ENCODE measurements at places on chromosomes 2 and 18.

DNA sequence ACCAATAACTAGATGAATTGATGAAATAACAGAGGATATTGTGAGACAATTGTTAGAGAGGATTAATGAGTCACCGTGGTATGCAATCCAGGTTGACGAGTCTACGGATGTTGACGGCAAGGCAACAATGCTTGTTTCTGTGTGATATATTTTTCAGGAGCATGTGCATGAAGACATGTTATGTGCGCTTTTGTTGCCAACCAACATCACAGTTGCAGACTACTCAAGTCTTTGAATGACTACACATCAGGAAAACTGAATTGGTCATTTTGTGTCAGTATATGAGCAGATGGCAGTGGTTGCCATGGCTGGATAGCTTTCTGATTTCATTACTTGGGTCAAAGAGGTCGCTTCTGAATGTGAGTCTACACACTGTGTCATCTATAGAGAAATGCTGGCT is 96.8 kb upstream of the CRACDL start:
- no peak for DNase-seq

GRCh38 chr2:68715353-68716041 is 19.1 kb upstream of the ARHGAP25 start:
- peak; percentile 27 for DNase-seq

DNA sequence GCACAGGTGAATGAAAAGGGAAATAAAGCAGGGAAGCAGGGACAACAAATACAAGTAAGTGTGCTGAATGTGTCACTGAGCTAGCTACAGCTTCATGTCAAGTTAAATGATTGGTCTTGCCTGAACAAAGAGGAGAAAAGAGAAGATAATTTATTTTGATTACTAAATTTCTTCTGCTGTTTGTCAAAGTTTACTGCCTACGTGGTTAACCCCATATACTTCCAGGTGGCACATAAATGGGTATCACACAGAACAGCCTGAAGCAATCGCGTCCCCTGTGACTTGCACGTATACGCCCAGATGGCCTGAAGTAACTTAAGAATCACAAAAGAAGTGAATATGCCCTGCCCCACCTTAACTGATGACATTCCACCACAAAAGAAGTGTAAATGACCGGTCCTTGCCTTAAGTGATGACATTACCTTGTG is 434.2 kb downstream of the LRRTM4 start:
- DNase-seq: no peak

- DNase-seq: no peak
These were observed 192.8 kb upstream of the PXDN start for GRCh38 chr2:1937066-1937465.

- no peak for DNase-seq
These were observed 29.3 kb upstream of the LRRTM1 start for GRCh38 chr2:80333886-80334285.

- DNase-seq: no peak
These were observed 63.8 kb downstream of the HAUS1 start for GRCh38 chr18:46167971-46168370.

All from NCI-H2029 (cell line).